Panc1 (cell line): ENCODE measurements at places on chromosomes 4 and X.
A peak's percentile ranks its signal among the peaks of the same experiment; 100 is the strongest.

- no peak for DNase-seq
Observed at GRCh38 chr4:150141756-150142155, 63.5 kb downstream of the DCLK2 start.

GRCh38 chr4:37690976-37691375 lies 4.8 kb upstream of the RELL1 start:
- DNase-seq: no peak

- no peak for DNase-seq
Observed at GRCh38 chrX:20519826-20520225, 253.1 kb upstream of the RPS6KA3 start.

DNA sequence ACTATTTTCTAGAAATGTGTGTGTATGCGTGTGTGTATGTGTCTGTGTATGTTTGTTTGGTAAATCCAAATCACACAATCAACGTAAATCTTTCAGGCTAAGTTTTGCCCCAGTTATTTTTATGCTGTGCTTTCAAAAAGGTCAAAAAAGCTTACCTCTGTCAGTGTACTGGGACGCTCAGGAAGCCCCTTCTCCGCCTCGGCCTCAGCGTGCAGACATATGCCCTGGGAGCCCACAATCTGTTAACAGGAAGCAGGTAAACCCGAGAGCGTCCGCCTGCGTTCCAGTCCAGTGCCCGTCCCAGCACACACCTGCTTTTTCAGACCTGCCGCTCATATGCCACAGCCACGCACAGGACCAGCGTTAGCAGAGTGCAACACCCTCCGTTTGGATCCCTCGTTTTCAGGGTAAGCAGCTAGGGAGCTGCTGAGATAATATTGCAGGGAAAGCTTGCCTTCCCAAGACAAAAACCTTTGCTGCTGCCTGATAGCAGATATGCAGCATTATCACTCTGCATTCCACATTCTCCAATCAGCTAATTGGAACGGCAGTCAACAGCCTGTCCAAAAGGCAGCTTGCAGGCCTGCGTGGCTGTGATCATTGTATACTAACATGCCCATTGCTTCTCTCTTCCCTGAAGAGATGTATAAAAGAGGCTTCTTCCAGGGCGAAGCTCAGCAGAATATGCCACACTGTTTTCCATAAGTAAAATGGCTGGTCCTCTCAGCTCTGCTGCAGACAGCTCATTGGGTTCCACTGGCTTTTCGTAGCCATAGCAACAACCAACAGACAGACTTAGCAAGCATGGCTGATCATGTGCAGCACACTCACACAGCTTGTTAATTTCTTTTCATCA lies at the start of gene SORBS2:
Gene SORBS2, minus strand, starts transcription at position 686 of the 856 bp plus-strand sequence. CDS start 121,623 bp downstream, outside the sequence.
- DNase-seq: no peak

DNA sequence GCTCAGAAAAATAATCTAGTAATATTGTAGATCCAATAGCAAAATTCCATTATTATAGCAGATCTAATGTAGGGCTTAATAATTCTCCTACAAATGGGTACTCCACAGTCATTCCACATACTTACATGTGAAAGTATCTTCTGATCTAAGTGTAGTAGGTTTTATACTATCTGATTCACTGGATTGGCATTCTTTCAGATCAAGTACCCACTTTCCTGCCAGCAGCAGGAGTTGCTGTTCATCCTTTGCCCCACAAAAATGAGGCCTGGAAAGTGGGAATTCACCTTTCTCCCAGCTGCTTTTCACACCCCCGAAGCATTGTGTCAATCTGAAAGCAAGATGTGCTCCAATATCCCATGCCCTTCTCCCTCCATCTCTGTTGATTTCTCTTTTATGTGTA lies 77.1 kb upstream of the RXFP1 start:
- no peak for DNase-seq

GRCh38 chr4:15756361-15756861 lies 21.7 kb upstream of the CD38 start:
- DNase-seq: no peak

- no peak for DNase-seq
Observed at GRCh38 chr4:61160478-61160877, 39.6 kb upstream of the ADGRL3 start.

GRCh38 chrX:2183193-2183725 lies 317.5 kb downstream of the DHRSX start:
- no peak for DNase-seq

DNA sequence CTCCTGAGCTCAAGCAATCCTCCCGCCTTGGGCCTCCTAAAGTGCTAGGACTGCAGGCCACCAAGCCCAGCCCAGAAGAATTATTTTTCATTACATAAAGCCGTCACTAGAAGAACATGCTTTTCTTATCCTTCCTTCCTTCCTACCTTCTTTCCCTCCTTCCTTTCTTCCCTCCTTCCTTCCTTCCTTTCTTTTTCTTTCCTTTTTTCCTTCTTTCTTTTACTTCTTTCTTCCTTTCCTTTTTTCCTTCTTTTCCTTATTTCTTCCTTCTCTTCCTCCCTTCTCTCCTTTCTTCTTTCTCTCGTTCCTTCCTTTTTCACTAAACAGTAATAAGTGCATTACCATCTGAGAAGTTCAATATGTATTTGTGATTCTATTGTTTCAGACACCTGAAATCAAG lies 121.4 kb downstream of the ATP10D start:
- no peak for DNase-seq

GRCh38 chr4:3044870-3045819 lies 29.2 kb downstream of the HTT-AS start:
- DNase-seq: no peak

DNA sequence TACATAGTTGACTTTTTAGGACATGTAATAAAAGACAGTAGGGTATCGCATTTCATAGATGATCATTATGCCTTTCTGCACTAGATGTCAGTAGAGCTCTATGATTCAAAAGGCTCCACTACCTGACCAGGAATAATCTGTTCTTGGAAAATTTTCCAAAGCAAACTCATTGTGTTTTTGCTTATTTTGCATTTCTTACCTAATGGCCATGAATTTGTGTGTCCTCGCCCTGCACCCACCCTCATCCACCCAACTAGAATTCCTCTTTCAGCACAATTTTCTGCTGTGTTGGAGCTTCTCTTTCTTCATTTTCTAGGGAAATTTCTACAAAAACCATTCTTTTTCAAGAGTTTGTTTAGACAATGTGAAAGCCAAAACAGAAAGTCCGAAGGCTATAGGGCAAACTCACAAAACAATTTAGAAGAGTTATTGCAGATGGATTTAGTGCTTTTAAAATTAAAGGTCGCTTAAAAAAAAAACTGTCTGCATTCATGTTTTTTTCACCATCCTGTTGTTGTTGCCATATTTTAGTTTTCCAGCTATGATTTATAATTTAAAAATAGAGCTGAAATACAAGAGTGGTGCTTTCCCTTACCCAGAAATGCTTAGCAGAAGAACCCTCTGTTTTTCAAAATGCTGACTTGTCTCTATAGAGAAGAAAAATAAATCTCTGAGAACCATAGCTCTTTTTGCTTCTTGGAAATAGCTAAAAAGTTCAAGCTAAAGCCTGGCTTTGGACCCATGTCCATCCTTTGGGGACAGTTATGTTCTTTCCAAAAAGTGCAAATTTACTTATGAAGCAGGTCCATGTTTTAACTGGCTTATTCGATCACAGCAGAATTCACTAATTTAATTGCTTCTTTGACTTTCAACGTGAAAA lies 183.7 kb downstream of the SPATA18 start:
- peak; percentile 10 for DNase-seq

- DNase-seq: no peak
Observed at GRCh38 chr4:99506781-99507180, 4.0 kb upstream of the C4orf17 start.
